SW480 (cell line): ENCODE measurements at places on chromosomes 5 and 9.

GRCh38 chr5:149646564-149646963 is 65.3 kb downstream of the ARHGEF37 start:
- peak; percentile 70 for DNase-seq

DNA sequence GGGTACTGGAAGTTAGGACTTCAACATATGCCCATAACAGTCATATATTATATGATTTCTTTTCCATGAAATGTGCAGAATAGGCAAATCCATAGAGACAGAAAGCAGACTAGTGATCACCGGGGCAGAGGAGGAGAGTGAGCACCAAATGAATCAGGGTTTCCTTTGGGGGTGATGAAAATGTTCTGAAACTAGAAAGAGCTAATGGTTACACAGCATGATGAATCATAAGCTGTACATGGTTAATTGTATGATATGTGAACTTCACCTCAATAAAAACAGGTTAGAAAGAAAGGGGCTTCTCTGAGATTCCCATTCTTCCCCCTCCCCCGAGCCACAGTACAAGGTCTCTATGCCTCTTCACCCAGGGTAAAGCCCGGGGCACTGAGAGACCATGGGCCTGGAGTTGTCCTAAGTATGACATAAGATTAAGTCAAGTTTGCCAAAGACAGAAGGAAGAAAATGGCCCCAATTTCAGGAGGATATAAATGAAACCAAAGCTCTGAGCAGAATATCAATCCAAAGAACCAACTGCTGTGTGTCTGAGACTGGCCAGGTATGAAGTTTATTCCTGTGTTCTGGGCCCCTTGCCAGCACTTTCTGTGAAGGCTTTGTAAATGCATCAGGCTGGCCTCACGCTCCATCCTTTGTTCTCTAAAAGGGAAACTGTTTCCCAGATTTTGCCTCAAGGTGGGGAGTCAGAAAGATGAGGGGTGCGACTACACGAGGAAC is 243.8 kb downstream of the CDK5RAP2 start:
- no peak for DNase-seq

DNA sequence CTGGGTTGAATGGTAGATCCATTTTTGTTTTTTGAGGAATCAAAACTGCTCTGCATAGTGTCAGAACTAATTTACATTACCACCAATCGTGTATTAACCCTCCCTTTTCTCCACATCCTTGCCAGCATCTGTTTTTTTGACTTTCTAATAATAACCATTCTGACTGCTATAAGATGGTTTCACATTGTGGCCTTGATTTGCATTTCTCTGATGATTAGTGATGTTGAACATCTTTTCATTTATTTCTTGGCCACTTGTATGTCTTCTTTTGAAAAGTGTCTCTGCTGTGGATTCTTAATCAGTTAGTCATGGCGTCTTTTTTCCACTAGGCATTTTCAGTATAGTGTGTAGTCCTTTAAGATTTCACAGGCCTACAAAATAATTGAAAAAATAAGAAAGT is 2144.3 kb upstream of the C9orf72 start:
- no peak for DNase-seq

DNA sequence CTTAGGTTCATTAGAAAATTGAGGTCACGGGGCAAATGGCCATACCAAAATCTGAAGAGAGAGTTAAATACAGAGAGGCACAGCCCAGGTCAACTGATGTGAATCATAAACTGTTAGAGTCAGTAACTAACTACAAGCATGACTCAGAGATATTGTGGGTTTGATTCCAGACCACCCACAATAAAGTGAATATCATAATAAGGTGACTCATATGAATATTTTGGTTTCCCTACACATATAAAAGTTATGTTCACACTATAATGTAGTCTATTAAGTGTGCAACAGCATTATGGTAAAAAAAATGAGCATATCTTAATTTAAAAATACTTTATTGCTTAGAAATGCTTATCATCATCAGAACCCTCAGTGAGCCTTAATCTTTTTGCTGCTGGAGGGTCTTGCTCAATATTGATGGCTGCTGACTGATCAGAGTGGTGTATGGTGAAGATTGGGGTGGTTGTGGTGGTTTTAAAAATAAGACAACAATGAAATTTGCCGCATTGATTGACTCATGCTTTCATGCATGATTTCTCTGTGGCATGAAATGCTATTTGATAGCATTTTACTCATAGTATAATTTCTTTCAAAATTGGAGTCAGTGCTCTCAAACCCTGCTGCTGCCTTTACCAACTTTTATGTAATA is 53.1 kb upstream of the EDIL3 start:
- DNase-seq, result peak; percentile 83

DNA sequence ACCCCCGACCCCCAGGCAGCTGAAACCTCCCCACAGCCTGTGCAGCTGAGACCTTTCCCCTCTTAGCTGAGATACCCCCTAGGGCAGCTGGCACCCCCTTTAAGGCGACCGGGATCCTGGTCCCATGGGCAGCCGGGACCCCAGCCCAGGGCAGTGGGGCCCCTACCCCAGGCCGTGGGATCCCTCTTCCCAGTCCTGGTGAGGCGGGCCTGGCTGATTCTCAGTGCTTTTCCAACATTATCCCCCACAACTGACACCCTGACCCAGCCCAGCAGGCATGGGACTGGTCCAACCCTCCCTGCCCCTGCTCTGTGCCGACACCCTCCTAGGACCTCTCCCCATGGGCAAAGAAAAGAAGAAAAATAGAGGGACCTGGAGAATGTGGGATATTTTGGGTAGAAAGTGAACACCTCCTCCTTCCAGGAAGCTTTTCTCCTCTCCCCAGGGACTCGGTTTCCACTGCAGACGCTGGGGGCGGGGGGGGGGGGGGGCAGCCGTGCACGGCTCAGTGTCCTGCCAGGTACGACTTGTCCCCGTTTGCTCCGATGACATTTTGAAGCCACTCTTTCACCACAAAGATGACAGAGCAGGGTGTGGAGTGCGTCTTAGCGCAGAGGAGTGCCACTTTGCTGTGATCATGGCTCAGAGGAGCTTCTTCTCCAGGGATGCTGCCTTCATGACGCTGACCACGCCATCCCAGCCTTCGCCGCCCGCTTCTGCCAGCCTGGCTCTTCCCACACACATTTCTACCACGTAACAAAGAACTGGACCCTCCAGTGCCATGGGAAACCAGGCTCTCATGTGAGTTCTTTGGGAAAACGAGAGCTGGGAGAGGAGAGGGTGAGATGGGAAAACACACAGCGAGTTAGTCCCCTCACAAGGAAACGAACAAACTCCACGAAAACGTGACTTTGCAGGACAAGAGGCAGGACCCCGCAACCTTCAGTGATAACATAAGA is 47.5 kb downstream of the MRPL36 start:
- no peak for DNase-seq

DNA sequence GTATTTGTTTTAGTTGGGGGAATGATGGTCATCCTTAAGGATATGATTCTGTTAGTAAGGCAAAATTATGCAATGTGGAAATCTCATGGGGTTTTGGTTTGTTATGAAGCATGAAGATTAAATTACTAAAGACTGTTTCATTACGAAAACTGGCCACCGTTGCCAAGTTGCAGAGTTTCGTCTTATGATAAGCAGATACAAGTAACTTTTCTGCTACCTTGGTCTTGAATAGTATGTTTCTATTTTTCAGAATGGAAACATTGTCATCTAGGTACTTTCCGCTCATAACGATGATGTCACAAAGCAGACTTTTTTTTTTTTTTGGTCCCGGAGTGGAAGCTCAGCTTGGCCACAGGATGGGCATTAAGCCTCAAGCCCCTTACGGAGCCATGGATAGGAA is 4.2 kb downstream of the CCNI2 start:
- no peak for DNase-seq
